Panc1 (cell line): ENCODE measurements at places on chromosomes 7 and 10. TPM values are rescaled to one million over a fixed set of nuclear protein-coding genes. Genes with fewer than 3 reads are reported as not detected.

FHIP2A gene
- total RNA-seq: 32.6 TPM

CADPS2 gene
- 1.6 TPM for total RNA-seq

NANOS1 gene
- total RNA-seq: 18.0 TPM

DNAJC12 gene
- 0.44 TPM for total RNA-seq

CYP2C19 gene
- total RNA-seq: 0.15 TPM

DNA sequence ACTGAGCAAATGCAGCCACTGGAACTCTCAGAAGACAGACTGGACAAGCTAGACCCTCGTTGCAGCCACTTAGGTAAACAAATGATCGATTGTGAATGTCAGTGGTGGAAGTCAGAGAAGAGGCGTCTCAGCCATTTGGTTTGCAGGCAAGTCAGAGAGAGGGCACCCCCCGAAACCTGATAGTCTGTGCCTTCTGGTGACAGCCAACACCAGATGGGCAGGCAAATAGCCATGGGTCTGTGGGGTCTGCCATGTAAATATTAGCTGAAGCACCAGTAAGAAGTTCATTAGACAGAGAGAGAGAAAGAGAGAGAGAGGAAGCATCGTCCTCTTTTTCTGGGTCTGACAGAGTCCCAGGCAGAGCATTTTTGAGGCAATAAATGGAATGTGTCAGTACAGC lies 5.4 kb downstream of the PPP1R17 start:
- no peak for DNase-seq

DNA sequence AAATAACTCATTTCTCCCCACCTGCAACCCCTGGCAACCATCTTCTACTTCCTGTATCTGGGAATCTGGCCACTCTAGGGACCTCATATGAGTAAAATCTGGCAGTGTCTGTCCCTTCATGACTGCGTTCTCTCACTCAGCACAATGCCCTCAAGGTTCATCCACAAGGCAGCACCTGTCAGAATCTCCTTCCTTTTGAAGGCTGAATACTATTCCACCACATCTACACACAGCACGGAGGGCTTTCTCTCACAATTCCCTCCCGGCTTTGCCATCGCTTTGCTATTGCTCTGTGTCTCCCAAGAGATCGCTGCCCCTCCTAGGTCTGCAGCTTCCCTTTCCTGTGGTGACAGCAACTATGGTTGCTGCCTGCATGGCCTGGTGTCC lies 174.7 kb upstream of the RHEB start:
- no peak for DNase-seq

DNA sequence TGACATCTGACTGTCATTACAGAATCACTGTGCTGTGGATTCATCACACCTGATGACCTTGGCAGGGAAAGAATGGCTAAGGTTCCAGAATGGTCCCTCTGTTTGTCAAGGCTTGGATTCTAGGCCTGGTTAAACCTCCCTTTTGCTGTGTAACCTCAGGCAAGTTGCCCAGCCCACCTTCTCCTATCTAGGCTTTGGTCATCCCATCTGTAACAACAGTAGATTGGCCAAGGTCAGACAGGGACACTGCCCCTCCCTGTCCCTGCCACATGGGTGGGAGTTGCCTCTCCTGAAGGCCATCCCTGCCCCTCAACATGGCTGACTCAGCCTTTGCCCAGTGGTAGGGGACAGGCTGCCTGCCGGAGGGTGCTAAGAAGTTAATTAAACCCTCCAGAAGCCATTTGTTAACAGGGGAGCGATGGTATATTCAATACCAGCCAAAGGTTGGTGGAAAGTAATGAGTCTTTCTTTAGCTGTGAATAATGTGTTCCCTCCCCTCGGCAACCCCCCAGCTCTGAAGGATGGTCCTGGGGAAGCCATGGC lies 149.8 kb upstream of the PCBD1 start:
- no peak for DNase-seq

- DNase-seq: no peak
These were observed 33.9 kb upstream of the SPOCK2 start for GRCh38 chr10:72122221-72122620.

- DNase-seq: no peak
These were observed 184.5 kb upstream of the RNF32 start for GRCh38 chr7:156456032-156456431.

GRCh38 chr10:116615199-116615776 lies 5.5 kb upstream of the PNLIPRP2 start:
- DNase-seq: no peak

- no peak for DNase-seq
These were observed 135.3 kb upstream of the MEOX2 start for GRCh38 chr7:15821484-15822427.

DNA sequence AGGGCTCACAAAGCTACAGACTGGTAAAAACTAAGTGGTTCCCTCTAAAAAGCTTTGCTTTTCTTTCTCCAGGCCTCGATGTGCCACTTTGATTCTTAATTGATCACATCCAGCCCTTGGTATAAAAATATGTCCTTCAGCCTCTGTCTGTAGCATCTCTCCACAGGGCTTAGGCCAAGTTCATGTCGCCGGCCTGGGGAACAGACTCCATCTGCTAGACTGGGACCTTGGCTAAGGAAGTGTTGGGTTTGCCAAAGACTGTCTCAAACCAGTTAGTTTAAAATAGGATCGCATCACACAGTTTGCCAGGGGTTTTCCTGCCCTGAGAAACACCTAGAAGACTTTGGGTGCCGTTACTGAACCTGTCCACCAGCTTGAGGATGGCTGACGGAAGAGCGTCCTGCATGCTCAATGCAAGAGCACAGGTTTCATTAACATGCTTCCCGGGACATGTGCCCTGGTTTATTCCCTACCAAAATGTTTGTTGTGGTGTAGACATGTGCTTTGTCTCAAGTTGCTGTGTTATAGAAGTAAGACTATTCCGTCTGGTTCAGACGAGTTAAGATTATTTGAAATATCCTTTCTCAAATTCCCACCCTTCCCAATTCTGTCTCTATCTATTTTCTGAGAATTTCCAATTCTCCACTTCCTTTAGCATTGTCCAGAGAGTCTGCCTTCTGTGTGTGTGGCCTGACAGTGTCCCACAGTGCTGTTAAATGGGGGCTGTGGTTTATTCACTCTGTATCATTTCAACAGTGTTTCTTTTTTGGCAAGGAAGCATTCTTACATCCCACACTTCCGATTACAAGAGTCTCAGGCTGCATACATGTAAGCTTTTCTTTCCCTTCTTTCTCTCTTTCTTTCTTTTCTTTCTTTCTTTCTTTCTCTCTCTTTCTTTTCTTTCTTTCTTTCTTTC lies 334.7 kb downstream of the INHBA start:
- no peak for DNase-seq

- no peak for DNase-seq
These were observed 5.7 kb downstream of the ZNF92 start for GRCh38 chr7:65379318-65379717.

DNA sequence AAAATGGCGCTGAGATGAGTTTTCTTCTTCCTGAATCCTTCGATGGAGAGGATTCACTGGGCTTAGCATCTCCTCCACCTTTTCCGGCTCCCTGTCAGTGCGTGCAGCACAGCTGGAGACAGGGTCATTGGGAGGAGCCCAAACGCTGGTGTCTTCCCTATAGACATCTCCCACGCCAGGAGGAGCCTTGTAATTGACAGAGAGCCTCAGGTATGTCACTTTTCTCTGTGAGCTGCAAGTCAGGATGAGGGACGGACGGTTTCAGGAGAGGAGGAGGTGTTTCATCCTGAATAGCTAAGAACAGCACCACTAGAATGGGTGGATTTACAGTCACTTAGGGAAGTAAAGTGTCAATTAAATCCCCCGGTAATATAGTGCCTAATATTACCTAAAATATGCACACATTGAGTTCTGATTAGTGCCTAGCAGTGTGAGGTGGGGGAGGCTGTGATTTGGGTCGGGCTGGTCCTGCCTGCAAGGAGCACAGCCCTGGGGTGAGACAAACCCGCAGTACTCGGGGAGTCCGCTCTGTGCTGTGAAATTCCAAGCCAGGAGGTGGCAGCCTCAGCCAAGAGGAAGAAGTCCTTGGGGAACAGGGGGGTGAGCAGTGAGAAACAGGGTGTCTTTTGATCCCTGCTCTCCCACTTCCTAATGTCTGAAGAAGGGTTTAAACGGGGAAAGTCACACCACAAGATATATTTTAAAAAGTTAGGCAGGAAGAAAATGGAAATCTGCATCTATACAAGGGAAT lies 28.2 kb downstream of the IL15RA start:
- no peak for DNase-seq

DNA sequence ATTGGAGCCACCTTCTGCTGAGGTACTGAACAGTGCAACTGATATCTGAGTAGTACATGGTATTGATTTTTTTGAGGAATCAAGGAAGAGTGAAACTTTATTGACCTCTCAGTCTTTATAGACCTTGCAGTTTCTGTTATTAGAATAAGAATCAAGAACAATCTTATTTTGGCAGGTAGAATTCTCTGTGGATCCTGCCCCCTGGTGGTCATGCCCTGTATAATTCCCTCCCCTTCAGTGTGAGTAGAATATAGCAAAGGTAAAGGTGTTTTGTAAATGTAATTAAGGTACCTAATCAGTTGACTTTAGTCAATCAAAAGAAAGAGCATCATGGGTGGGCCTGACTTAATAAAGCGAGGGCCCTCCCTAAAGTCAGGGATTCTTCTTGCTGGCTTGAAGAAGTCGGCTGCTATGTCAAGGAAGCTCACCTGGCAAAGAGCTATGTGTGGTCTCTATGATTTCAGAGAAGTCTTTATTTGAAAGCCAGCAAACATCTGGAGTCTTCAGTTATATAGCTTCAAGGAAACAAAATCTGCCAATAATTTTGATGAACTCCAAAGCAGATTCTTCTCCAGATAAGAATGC lies 142.8 kb downstream of the LSM5 start:
- peak; percentile 12 for DNase-seq

DNA sequence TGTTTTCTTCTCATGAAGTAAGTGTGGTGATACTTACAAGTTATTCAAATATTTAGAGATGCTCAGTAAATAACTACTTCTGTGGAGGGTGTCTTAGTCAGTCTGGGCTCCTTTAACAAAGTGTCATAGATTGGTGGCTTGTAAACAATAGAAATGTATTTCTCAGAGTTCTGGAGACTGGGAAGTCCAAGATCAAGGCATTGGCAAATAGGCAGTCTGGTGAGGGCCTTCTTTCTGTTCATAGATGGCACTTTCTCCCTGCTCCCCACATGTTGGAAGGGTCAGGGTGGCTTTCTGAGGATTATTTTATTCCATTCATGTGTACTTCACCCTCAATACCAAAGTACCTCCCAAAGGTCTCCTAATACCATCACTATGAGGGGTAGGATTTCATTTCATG lies 18.4 kb downstream of the RPA3 start:
- DNase-seq: no peak

DNA sequence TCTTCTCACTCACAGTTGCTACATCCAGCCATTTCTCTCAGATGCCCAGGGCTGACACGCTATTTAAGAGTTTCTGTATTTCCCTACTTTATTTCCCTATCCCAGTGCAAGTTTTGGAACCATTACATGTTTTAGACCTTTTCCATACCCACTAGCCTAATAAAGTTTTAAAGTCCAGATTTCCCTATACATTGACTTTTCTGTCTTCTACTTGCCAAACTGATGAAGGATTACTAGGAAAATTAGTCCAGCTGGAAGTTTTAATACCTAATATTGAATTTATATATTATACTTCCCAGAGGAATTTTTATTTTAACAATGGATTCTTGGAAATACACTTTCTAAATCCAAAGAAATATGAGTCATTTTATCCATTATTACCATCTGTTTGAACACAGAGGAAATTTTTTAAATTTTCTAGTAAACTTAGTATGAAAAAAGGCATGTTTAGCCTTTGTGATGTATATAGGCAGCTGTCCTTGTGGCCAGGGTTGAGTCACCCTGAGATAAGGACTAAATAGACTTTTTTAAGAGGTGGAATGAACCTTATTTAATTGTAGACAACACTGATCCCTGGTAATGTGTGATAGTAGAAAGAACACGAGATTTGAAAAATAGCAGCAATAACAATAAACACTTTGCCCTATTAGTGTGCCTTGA lies 205.0 kb downstream of the TFEC start:
- DNase-seq: no peak

- no peak for DNase-seq
These were observed 558.9 kb upstream of the MGMT start for GRCh38 chr10:128908099-128908498.

GRCh38 chr10:126432507-126432906 lies 44.2 kb upstream of the ADAM12 start:
- no peak for DNase-seq

DNA sequence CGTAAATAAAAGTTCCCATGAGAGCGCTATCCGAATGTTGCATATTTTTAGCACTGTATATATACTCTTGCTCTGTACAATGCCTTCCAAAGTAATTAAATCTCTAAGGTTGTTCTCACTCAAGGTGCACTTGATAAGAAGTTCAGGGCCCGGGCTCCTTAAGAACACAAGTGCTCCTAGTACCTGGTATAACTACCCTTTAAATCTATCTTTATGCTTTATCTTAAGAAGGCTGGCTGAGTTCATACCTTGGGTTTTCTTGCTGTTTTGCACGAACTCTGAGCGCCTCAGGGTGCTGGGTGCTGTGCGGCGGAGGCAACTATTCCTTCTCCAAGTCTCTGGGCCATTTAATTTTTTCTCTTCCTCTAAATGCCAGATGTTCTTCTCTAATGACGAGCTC lies 80.4 kb downstream of the DNMBP start:
- no peak for DNase-seq

- DNase-seq: no peak
These were observed 507 bp downstream of the SAR1A start for GRCh38 chr10:70169649-70170364.

DNA sequence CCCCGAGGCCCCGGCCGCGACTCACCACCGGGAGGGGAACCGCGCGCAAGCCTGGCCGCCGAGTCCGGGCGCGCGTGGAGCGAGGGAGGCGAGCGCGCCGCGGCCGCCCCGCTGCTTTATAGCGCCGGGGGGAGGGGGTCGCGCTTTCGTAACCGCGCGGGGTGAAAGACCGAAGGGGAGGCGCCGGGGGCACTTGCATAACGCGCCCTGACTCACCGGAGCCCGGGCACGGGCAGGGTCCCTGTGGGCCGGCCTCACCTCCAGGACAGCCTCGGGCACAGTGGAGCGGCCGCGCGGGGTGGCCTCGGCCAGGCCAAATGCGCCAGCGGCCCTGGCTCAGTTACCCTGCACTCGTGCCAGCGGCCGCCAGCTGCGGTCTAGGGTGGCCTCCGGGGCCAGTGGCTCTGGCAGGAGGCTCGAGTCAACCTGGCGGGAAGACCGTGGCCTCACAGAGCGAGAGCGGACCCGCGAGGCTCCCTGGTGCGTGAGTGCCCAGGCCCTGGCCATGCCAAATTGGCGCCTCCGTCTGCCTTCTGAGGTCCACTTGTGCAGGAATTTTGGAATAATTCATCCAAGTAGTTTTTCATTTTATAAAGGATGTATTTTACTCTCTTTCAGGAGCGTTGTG lies at the start of gene RBP4:
RBP4 (minus strand) TSS at position 90 of the 628 bp plus-strand sequence. CDS start 207 bp downstream, outside the sequence.
- DNase-seq: no peak
